Cortex of kidney (tissue), 1 donor: ENCODE measurements at places on chromosomes 13 and 19.

- no peak for DNase-seq
These were observed 1.1 kb downstream of the PTGER1 start for GRCh38 chr19:14473978-14474578.

GRCh38 chr13:75639454-75639853, 3.3 kb downstream of the LMO7 start:
- no peak for DNase-seq

DNA sequence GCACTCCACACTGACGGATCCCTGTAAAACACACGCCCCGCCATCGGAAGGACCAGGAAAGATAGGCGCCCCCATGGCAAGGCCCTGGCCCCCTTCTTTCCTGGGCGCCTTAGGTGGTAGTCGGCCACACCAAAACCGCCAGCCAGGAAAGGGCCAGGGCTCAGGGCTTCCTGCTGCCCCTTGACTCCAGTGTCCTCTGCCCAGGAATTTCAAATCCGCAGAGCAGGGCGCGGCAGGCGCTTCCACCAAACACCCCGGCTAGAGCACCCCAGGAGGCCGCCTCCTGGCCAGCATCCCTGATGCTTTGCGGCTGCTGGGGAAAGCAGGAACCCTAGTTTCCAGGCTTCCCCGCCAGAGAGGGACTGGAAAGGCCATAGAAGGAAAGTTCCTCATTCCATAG, 57.5 kb downstream of the ZNF726 start:
- no peak for DNase-seq

- no peak for DNase-seq
These were observed 632.3 kb downstream of the SLITRK6 start for GRCh38 chr13:85166891-85167290.

DNA sequence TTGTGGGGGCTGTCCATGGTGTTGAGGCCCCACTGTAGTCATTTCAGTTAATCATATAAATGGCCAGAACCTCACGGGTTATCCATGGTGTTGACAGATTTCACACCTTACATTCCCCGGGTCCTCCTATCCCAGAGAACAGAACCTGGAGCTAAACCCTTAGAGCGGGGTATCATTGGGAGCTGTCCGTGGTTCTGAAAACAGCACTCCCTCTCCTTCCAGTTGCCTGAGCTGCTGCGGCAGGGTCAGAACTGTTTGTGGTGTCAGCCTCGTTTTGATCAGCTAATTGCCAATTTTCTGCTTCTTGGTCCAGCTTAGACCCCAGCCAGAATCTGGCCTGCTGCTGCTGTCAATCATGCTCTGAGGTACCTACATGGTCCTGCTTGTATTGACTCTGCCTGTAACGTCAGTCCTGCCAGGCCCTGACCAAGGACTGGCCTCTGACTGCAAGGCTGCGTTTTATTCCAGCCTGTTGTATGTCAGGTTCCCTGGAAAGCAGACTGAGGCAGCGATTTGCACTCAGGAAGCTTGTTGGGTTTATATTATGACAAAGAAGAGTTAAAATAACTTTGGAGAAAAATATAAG, 55.8 kb upstream of the KCTD15 start:
- DNase-seq, result no peak

- DNase-seq, result no peak
These were observed 70.7 kb upstream of the ANKRD10 start for GRCh38 chr13:110985541-110985940.

- DNase-seq, result no peak
These were observed 41.2 kb downstream of the BRD4 start for GRCh38 chr19:15291089-15291488.

DNA sequence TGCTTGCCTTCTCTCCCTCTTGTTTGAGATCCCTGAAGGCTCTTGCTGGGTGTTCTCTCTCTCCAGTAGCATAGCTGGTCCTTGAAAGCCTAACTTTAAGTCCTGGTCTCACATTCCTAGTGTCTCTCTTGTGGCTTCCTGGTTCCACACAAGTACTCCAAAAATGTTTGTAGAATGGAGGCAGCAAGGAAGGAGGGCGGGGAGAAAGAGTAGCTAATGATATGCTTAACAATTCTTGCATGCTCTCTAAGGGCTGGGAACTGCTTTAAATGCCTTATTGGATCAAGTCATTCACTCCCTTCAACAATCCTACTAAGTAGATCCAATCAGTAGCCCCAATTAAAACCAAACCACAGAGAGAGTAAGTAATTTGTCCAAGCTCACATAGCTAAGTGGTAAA, 357.3 kb downstream of the KLF5 start:
- DNase-seq, result no peak

- no peak for DNase-seq
These were observed 536.5 kb downstream of the PCDH9 start for GRCh38 chr13:66693656-66694055.

- DNase-seq, result no peak
These were observed 36.1 kb upstream of the USPL1 start for GRCh38 chr13:30581582-30581981.

- DNase-seq, result no peak
These were observed 1558.5 kb downstream of the EFNB2 start for GRCh38 chr13:104976986-104977385.

- no peak for DNase-seq
These were observed 80.3 kb upstream of the FRY start for GRCh38 chr13:31951215-31951678.

DNA sequence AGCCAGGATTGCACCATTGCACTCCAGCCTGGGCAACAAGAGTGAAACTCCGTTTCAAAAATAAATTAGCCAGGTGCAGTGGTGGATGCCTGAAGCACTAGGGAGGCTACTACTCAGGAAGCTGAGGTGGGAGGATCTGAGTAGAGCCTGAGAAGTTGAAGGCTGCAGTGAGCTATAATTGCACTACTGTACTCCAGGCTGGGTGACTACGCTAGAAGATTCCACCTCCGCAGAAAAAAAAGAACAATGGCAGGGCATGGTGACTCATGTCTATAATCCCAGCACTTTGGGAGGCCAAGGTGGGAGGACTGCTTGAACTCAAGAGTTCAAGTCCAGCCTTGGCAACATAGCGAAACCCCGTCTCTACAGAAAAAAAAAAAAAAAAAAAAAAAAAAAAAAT, 20.5 kb downstream of the HAUS8 start:
- DNase-seq, result no peak

- DNase-seq, result no peak
These were observed at the start of gene IPO5 for GRCh38 chr13:97953376-97953970. TSS of gene IPO5 (plus strand) at chr13:97953675. CDS start at chr13:97976697, 23,022 bp downstream.
